ENCODE measurements at places on chromosomes 3 and 15.

DNA sequence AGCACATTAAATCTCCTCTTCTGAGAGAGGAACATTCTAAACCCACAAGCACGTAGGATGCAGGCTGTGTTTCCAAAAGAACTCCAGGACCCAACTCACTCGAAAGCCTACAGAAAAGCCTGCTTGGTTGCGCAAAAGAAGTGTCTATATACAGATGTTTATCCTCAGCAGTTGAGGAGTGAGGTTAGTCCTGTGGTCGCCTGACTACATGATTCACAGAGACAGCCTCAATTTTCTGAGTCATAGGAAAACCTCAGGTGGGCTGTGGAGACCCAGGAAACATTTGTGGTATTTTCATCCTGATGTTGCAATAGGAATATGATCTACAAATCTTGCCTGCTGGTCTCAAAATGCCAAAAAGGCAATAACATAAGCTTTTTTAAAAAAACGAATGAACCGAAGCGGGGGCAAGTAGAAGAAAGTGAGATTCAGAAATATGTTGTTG, 183.8 kb upstream of the THRB start:
- peak; percentile 71 for DNase-seq

DNA sequence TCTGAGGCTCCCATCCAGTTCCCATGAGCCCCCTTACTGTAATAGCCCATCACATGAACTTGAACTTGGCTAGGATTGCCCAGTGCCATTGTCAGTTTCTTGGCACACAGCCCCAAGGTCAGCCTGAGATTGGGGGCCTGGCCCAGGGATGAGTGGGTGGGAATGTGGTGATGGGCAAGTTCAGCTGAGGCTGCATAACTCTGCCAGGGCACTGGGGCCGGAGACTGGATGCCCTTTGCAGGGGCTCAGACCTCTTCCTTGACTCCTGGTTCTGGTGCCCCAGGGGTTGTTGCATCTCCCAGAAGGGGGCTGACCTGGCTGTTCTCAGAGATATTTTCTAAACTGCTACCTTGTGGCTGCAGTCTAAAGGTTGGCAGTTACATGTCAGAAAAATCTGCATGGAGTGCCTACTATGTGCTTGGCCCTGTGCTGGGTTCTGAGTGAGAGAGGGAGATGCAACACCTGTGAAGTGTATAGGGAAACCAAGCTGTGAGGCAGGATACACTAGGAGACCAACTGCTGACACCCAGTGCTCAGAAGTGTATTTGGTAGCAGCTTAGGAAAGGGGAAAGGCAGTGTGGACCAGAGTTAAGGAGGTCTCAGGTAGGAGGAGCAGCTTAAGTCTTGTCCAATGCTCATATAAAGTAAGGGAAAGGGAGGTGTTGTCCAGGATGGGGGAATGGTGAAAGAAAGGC, 74.8 kb upstream of the PRR23C start:
- no peak for DNase-seq

GRCh38 chr15:39180483-39180933, 400.4 kb upstream of the THBS1 start:
- DNase-seq: no peak

DNA sequence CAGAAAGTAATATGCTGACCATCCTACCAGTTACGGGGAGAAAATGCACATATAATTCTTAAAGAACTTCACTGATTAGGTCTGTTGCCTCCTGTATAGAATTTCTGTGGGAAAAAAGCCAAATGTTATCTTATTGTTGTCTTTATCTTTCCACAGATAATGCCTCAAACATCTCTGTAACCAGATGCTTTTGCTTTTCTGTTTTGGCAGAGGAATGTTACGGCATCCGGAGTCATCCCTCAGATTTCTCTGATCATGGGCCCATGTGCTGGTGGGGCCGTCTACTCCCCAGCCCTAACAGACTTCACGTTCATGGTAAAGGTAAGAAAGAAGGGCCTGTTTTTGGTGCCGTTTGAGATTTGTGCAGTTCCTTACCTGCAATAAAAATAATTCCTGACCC, 33.5 kb downstream of the PCCB start:
- DNase-seq: no peak

- DNase-seq: no peak
Observed at GRCh38 chr15:41849861-41850260, 11.2 kb downstream of the PLA2G4B start.

GRCh38 chr3:195268576-195269309, 2.2 kb downstream of the XXYLT1 start:
- no peak for DNase-seq

DNA sequence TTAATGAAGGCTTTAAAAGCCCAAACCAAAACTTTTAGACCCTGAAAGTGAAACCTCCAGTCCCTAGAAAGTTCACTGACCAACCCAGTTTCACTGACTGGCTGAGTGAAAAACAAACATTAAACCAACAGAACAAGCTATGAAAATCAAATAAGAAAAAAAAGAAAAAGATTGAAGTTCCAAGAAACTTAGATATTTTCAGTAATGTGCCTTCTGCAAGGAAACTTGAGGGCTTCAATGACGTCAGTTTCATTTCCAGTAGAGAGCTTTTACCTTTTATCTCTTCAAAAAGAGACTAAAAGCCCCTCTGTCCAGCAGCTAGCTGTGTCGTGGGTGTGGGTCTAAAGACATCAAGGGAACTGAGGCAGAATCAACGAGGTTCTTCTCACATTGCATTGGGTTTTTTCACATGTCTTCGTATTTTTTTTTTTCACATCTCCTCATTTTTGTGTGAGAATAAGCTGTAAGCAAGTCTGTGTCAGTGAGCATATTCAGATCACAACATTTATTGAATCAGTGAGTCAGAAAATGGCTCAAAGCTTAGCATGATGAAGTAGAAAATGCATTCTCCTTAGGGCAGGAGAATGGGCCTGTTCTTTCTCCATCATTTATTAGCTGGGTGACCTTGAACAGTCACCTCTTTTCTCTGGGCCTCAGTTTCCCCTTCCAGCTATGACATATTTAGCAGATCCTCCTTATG, 54.8 kb upstream of the BCL6 start:
- no peak for DNase-seq

DNA sequence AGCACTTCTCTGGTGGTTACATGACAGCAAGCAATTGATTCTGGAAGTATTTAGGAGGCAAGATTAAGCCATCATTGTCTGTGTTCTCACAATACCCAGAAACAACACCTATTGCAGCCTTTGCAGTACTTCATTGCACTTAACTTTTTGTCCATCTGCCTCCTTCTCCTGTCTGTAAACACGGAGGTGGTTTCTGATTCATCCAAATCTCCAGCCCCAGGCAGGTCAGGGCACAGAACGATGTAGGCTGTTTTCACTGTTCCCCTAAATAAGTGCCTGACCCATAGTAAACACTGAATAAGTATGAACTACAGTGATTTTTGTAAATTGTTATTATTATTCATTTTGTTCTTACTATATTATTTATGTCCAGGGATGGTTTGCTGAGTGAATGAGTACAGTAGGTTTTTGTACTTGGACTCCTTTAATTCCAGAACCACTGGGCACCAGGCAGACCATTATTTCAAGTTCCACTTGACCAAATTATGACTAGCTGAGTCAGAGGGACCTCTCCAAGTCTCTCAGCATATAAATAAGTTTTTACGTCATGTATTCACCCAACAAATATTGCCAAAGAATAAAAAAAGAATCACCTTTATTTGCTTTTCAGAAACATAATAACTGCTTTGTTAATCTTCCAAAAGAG, 283.3 kb upstream of the TRIM42 start:
- no peak for DNase-seq

GRCh38 chr3:25849091-25849490, 59.2 kb downstream of the OXSM start:
- DNase-seq: no peak

DNA sequence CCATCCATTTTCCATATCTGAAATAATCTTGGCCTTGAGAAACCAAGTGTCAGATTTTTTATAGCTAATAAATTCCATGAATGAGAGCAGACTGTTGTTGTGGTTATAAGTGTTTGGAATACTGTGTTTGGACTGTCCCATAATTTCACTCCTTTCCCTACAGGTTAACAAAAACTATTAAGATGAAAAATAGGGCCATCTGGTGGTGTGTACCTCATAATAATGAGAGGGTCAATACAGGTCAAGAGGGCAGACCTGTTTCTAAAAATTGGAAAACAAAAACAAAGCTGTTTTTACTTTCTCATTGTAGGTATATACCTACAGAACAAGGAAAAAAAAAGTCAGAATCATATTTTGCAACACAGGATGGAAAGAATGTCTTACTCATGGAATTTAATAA, 553.8 kb upstream of the SGO1 start:
- DNase-seq: no peak

- DNase-seq: peak; percentile 42
Observed at GRCh38 chr3:149487598-149488197, 13.2 kb downstream of the TM4SF4 start.

- no peak for DNase-seq
Observed at GRCh38 chr3:59153648-59154047, 103.8 kb upstream of the CFAP20DC start.

DNA sequence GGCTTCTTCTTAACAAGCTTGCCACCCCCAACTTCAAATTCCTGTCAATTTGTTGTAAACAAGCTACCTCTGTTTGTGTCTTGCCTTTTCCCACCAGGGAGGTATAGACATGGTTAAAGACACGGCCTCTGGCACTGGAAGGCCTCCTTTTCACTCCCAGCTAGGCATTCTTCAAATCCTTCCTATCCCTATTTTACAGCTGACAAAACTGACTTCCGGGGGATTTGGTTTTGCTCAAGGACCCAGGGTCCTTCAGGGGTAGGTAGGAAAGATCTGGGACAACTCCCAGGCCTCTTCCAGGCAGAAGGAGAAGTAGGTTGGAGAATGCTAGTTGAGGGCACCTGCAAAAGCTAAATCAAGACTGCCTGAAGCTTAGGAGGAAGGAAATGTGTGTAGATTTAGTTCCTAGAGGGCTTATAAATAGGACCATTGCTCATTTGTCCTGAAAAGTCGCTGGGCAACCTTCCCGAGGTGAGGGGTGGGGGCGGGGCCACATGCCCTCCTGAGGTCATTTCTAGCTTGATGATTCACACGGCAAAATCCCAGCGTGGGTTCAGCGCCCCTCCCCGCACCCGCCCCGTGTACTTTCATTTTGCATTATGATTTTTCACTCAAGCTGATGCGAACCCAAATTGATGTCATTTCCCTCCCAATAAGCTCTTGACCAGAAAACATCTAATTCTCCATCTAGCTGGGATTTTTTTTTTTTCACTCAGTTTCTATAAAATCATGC, 365.5 kb downstream of the SHQ1 start:
- DNase-seq: peak; percentile 95

GRCh38 chr3:141737093-141737492, 1.0 kb upstream of the RNF7 start:
- peak; percentile 39 for DNase-seq

DNA sequence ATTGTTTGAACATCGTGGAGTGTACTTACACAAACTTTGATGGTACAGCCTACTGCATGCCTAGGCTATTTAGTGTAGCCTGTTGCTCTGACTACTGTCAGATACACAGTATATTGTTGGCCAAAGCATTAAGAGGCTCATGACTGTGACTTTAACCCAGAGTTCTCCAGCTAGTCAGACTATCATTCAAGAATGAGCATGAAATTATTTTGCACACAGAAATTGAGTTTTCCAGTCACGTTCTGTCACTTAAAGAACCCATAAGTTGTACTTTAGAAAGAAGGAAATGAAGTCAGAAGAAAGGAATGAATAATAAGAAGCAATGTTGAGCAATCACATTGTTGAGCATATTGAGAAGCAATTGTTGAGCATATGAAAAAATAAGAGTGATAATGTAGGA, 37.6 kb upstream of the SLC22A13 start:
- peak; percentile 46 for DNase-seq

GRCh38 chr3:181689546-181689945, 22.2 kb upstream of the SOX2 start:
- no peak for DNase-seq

- DNase-seq: no peak
Observed at GRCh38 chr3:151459358-151459757, 1.5 kb downstream of the IGSF10 start.

GRCh38 chr3:56654460-56654859, 28.6 kb downstream of the TASOR start:
- DNase-seq: no peak

DNA sequence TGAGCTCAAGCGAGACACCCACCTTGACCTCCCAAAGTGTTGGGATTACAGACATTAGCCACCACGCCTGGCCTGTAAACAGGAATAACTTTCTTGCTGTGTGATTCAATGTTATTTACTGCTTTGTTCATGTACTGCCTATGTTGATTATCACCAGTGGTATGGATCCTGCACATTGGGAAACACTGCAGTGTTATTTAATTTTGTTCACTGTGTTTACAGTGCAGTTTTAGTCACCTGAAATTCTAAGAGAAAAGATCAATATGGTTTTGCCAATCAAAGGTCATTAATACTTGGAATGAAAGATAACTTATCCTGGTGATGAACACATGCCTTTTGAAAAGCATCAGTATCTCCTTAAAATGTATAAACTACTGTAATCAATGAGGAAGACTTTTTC, 8.6 kb upstream of the GABPB1 start:
- DNase-seq: no peak

- no peak for DNase-seq
Observed at GRCh38 chr3:79314544-79314943, 453.3 kb downstream of the ROBO1 start.

GRCh38 chr3:42518800-42519567, 16.5 kb downstream of the VIPR1 start:
- DNase-seq: peak; percentile 54

- DNase-seq: no peak
Observed at GRCh38 chr3:194837457-194838127, 151.9 kb downstream of the FAM43A start.

DNA sequence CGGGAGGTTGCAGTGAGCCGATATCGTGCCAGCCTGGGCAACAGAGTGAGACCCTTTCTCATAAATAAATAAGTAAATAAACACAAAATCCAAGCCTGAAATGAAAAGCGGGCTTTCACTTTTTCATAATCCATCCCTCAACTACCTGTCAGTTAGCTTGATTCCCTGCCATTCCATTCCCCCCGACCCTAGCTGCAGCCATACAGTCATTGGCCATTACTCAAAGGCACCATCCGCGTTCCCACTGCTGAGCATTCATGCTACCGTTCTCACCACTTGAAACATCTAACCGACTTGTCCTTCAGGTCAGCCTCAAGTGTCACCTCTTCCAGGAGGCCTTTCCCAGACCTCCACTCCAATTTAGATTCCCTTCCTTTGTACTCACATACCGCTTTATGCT, 1.1 kb upstream of the PARL start:
- no peak for DNase-seq

DNA sequence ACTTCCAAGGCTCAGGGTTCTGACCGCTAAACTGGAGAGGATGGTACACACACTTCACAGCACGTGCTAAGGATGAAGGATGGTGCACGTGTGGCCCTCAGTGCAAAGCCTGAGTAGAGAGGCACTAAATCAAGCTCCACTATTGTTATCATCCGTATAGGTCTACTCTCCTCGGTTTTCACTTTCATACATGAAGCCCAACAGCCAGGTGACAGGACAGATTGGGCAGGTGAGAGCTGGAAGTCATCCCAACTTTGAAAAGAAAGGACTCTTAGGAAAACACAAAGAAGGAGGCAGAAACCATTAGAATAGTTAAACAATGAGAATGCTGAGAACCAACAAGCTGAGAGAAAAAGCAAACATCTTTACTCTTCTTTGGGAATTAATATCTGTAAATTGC, 21.1 kb downstream of the MAGI1 start:
- DNase-seq: no peak
